ENCODE measurements at places on chromosomes 3 and 15. TPM values are rescaled to one million over a fixed set of nuclear protein-coding genes. Genes with fewer than 3 reads are reported as not detected.

UBA7 gene
- 0.85 TPM for total RNA-seq

CHRM5 gene
- not detected for total RNA-seq

CFAP92 gene
- total RNA-seq = not detected

C3orf52 gene
- total RNA-seq = 15.5 TPM

CKMT1B gene
- total RNA-seq = not detected

GTPBP8 gene
- 36.6 TPM for total RNA-seq

FOXB1 gene
- total RNA-seq = 0.76 TPM

DNAH1 gene
- total RNA-seq = 0.14 TPM

RTP3 gene
- total RNA-seq = not detected

TMC3 gene
- 0.06 TPM for total RNA-seq

PLA2G4B gene
- 3.0 TPM for total RNA-seq

CLSTN2 gene
- total RNA-seq = 9.5 TPM

MAPK6 gene
- 71.2 TPM for total RNA-seq

IL20RB gene
- 1.0 TPM for total RNA-seq

CP gene
- total RNA-seq = 0.08 TPM

RASGRF1 gene
- 1.1 TPM for total RNA-seq

CYP8B1 gene
- total RNA-seq = not detected

SLC7A14 gene
- not detected for total RNA-seq

POTEB gene
- not detected for total RNA-seq

STAB1 gene
- not detected for total RNA-seq

CIDEC gene
- not detected for total RNA-seq

CILP gene
- total RNA-seq = not detected

CSPG4 gene
- total RNA-seq = 11.1 TPM

ZNF502 gene
- 1.0 TPM for total RNA-seq

CISH gene
- 8.4 TPM for total RNA-seq

TGM5 gene
- total RNA-seq = not detected

CDHR4 gene
- total RNA-seq = not detected

CPN2 gene
- total RNA-seq = not detected

GOLGA8N gene
- total RNA-seq = 1.4 TPM

TTC23 gene
- 43.1 TPM for total RNA-seq

SLC27A2 gene
- total RNA-seq = not detected

SPPL2A gene
- 39.3 TPM for total RNA-seq
